ENCODE measurements at places on chromosomes 3 and 15.
A peak's percentile ranks its signal among the peaks of the same experiment; 100 is the strongest.

DNA sequence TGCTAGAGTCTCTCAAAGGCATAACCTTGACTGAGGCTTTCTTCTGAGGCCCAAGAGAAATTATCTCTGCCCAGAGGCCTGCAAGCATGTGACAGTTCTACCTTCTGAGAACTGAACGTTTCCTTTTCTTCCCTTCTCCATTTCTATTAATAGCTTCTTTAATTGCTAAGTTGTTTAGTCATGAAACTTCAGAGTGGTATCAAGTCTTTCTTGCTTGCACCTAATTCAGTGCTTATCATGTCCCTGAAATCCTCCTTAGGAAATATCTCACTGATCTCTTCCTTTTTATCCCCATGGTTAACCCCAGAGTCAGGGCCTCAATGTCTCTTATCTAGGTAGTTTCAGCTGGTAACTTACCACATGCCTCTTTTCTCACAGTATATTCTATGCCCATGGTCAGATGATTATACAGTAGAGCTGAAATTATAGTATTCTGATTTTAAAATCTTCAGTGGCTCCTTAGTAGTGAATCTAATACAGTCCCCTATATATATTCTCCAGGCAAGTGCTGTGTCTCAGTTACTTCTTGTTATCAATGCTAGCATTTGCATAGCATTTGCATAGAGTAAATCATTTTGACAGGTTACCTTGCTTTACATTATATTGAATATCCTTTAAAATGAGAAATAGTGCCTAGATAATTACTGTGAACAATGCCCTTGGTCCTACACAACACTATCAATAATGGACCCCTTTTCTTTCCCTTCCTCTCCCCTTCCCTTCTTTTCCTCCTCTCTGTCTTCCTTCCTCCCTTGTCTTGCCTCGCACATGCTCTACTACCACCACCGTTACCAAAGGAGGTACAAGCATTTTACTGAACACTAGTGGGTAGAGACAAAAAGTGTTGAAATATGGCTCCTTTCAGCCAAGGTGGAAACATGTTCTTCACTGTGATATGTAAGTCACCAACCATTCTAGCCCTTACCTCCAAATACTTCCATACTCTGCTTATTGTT lies 33.0 kb downstream of the KBTBD8 start:
- no peak for DNase-seq

GRCh38 chr3:174132006-174132405 lies 727.1 kb upstream of the NAALADL2 start:
- DNase-seq, result no peak

DNA sequence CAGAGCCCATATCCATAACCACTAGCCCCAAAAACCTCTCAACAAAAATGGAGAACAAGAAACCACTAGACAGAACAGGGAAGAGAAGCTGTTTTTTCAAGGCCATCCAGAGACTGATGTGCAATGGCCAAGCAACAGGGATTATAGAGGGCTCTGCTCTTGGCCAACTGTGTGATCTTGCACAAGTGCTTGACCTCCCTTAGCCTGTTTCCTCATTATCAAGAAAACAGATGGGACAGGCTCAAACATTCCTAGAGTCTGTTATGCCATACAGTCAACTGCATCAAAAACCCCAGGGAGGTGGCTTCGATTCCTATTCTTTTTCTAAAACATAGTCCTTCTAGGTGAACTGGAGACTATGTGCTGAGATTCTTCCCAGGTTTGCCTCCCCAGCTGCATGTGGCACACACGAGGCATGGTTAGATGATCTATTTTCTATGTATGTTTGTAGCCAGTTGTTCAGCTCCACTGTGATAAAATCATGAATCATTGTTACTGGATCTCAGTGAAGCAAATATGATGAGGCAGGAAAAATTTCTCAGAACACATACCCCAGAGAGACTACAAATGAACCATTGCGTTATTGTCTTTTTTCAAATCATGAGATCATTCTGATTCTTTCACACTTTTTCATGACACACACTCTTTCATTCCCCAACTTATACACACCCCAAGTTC lies 132.9 kb upstream of the TGFBR2 start:
- no peak for DNase-seq

DNA sequence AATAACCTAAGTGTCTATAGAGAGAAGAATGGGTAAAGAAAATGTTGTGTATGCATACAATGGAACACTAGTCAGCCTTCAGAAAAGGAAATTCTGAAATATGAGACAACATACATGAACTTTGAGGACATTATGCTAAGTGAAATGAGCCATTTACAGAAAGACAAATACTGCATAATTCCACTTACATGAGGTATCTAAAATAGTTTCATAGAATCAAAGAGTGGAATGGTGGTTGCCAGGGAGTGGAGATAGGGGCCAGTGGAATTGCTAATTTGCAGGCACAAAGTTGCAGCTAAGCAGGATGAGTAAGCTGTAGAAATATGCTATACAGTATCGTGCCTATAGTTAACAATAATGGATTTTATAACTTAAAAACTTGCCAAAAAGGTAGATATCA lies 779.6 kb upstream of the ARPP21 start:
- DNase-seq, result no peak

DNA sequence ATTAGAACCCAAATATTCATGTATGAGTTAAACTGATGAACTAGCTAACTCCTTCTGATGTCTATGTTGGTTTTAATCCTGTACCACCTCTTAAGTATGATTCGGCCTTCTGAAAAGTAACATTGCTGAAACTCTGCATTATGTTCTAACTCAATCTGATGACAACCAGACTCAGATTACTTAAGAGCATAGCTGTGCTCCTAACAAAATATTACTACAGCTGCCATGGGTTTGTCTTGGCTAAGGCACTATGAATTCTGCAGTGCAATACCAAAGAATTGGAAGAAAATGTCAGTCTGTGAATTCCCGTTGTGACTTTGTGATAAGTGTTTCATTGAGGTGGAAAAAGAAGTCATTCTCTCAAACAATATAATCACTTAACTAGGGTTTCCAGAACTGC lies 224.4 kb downstream of the ZMAT3 start:
- DNase-seq, result no peak

DNA sequence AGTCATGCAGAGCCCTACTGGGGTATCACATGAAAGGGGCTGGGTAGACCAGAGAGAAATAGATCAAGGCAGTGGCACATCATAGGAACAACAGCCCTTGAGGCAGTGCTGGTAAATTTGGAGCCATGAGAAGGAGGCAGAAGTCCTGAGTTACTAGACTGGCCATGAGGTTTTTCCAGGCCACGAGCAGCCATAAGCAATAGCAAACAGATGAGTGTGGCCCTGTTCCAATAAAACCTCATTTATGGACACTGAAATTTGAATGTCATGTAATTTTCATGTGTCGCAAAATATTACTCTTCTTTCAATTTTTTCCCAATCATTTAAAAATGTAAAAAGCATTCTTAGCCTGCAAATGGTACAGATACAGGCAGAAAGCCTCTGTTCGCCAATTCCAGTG lies 28.1 kb upstream of the LRRN1 start:
- no peak for DNase-seq

DNA sequence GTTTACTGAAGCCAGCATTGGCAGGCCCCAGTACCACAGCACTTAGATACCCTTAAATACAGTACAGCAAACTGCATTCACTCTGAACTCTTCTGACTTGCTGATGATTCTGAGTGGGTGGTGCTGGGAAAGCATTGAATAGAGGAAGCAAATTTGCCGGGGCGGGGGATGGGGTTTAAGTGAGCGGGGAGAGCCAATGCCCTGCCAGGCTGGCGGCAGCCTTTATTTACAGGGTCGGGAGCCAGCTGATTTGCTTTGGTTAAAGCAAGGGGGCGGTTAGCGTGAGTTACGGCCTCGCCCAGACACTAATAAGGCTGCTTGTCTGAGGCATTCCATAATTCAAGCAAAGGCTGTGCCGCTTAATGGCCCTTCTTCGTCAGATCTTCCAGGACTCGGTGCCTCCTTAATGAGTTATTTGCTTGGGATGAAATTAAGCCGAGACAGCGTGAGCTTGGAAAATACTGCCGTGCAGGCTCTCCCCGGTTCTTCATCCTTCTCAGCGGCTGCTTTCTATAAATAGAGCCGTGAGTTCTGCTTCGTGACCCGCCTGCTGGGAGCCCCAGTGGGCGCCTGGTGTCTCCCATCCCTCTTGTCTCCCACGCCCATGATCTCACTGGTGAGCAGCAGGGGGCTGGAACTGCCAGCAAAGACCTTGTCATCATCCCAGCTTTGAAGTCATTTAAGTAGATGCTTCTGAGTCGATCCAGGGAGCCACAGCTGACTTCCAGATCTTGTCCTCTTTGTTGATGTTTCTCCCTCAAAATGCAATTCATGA lies 25.8 kb downstream of the SPSB4 start:
- peak; percentile 86 for DNase-seq

GRCh38 chr3:77102951-77103769 lies 63.3 kb downstream of the ROBO2 start:
- no peak for DNase-seq

DNA sequence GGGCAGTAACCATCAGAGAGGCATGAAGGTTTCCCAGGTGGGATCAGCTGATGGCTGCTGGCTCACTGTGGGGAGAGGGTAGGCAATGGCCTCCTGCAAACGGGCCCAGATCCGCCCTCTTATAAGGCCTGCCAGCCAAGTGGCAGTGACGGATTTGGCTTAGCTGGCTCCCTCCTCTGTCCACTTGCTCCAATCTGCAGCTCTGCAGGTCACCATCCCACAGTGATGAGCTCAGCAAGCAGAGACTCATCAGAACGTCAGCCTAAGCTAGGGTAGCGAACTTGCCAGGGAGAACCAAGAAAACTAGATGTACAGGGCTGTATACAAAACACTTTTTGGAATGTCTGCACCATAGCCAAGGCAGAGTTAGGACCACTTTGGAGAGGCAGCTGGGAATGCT lies 62.8 kb upstream of the DCLK3 start:
- DNase-seq, result no peak

GRCh38 chr3:5389057-5389456 lies 201.6 kb downstream of the EDEM1 start:
- peak; percentile 89 for DNase-seq

- no peak for DNase-seq
Measured at GRCh38 chr15:50145451-50145872, 26.4 kb upstream of the ATP8B4 start.

DNA sequence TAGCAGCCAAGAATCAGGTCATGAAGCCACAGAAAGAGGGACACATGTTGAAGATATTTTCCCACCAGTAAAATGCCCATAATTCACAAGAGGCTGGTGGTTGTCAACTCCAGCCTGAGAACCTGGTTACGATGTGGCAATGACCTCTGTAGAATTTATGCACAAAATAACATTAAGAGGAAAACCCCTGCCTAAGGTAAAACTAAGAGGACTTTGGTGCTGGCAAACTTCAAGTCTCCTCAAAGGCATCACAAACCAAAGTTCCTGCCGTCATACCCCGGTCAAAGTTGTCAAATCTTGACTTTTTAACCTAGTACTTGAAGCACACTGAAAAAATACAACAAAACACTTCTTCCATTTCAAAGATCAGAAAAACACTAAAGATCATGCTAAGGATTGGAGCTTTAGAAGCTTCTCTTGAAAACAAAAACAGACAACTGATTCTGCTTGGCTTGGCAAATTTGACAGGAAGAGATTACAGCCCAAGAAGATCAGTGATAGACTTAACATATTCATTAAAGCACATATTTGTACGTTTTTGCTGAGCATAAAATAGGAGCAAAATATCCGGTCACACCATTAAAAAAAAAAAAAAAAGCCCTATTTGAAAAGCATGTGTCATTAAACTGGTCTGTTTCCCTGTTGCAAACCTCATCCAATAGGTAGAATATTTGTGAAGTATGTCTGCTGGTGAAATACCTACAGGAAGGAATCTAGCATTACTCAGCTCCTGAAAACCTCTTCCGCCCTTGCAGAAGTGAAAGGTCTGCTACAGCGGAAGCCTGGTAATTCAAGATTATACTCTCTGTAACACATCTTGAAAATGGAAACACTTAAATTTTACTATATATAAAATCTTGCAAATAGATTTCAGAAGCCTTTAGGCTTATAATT lies 22.8 kb downstream of the EIF4E3 start:
- peak; percentile 57 for DNase-seq

DNA sequence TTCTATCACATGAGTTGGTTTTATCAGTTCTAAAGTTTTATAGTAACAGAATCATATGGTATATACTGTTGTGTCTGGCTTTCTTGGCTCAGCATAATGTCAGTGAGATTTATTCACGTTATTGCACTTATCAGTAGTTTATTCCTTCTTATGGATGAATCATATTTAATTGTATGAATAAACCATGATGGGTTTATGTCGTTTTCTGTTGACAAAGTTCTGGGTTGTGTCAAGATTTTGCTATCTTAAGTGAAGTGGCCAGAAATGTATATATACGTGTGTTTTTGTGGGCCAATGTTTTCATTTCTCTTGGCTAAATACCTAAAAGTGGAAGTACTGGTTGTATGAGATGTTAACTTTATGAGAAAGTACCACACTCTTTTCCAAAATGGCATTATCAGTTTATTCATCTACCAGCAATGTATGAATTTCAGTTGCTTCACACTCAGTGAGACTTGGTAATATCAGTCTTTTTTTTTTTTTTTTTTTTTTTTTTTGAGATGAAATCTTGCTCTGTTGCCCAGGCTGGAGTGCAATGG lies 112.4 kb upstream of the DCBLD2 start:
- no peak for DNase-seq

DNA sequence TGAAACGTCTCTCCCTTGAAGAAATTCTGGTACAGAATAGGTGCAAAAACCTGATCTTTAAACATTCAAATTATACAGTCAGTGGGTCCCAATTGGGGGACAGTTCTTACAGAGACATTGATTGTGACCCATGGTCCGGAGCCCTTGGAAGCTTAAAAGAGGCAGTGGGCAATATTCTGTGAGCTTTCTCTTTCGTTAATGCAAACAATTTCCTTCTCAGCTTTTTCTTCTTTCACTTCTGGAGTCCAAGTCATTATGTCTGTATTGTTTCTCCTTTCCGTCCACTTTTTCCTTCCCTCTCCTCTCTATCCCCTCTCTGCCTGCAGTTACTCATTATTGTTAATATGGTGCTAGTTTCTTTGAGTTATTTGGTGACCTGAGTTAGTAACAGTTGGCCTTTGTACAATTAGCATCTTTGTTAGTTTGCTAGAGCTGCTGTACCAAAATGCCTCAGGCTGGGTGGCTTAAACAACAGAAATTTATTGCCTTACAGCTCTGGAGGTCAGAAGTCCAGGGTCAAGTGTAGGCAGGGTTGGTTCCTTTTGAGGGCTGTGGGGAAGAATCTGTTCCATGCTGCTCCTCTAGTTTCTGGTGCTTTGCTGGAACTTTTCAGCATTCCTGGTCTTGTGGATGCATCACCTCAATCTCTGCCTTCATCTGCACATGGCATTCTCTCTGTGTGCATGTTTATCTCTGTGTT lies 102.6 kb downstream of the GMPS start:
- DNase-seq, result no peak

DNA sequence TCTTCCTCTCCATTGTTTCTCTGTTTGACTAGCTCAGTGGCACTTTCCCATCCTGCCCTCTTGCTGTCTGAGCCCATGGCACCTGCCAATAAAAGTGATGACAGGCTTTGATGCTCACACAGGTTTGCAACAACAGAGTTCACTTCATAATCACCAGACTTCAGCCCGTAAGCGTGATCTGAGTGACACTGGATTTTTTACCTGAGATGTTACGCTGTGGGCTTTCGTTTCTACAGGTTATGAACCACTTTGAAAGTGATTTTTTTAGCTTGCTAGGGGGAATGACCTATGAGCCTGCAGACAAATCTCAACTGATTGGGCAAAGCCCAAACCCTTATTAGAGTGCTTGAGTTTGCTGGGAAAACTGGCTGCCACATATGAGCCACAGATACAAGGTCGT lies 173.9 kb upstream of the ICE2 start:
- no peak for DNase-seq

- no peak for DNase-seq
Measured at GRCh38 chr3:33644582-33644981, 73.5 kb downstream of the CLASP2 start.

Data from islet precursor cell (in vitro differentiated cells).